Fibroblast of villous mesenchyme (primary cell): ENCODE measurements at places on chromosomes 5 and 9. TPM values are rescaled to one million over a fixed set of nuclear protein-coding genes. Genes with fewer than 3 reads are reported as not detected.

The CCL27 gene
- not detected in 2 replicates for total RNA-seq

The LECT2 gene
- not detected in 2 replicates for total RNA-seq

DNA sequence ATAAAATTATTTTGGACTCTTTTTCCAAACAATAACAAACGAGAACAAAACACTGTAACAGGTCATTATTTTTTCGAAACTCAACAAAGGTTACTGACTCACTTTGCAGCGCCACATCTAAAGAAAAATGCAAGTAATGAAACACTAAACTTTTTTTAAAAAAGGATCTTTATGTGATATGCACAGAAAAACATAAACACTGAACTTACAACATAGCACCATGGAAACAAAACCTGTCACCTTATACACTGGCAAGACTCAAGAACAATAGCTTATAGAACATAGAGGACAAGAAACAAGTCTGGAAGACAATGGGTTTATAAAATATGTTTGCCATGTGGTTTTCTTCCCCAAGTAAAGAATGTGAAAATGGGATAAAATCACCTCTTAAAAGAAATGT is 85.2 kb downstream of the AUH start:
- no peak for DNase-seq

The SLC45A2 gene
- total RNA-seq: under 0.01 TPM in 1 of 2 replicates, not detected in the other
